ENCODE measurements at places on chromosomes 7 and 10.

- DNase-seq, result no peak
These were observed 298.2 kb downstream of the FRMD4A start for GRCh38 chr10:14032406-14032998.

DNA sequence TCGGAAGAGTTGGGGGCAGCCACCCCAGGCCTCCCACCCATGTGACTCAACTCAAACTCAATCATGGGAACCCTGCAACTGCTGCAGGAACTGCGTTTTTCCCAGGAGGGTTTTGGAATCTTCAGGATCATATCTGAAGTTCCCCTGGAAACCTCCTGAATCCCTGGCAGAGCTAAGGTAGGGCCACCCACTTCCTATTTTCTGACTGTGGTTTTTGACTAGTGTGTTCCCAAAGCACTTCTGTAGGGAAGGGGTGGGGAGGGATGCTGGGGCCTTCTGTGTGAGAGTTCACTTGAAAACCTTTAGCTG is 127.6 kb upstream of the UNC5B start:
- DNase-seq, result no peak

GRCh38 chr10:132335189-132336063 is 3.4 kb downstream of the LRRC27 start:
- no peak for DNase-seq

DNA sequence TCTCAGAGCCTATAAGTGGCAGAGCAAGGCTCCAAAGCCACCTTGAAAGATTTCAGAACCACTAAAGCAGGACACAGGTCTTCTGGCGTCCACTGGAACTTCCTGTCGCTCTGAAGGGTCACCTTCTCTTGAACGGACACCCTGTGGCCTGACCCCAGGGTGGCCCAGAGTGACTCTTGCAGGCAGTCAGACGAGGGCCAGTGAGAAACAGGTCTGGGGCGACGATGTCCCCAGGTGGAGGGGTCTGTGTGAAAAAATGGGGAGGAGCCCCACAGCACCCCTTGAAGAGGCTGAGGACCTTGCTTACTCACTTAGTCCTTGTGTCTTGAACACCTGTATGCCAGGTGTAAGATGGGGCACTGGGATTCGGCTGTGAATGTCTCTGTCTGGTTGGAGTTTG is 946 bp upstream of the RASGEF1A start:
- no peak for DNase-seq

DNA sequence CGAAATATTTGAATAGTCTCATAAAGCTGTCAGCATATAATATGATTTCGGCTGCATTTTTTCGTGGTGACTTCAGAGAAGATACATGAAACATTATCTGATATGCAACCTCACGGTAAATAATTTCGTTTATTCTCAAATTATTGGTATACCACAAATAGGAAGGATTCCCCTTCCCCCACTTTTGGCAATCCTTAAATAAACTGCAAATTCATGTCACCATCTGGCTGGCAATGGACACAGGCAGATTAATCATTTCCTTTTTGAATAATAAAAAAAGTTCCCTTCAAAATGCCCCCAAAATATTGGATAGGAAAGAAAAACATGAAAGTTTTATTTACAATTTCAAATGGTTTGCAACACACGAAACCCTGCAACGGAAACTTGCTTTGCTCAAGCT is 234.5 kb upstream of the MEOX2 start:
- no peak for DNase-seq

GRCh38 chr10:13956826-13957225 is 370.1 kb downstream of the PRPF18 start:
- DNase-seq, result no peak

- no peak for DNase-seq
These were observed 29.6 kb downstream of the CCDC172 start for GRCh38 chr10:116353817-116354216.

- DNase-seq, result no peak
These were observed 224.2 kb downstream of the PLXNA4 start for GRCh38 chr7:132351954-132352499.

DNA sequence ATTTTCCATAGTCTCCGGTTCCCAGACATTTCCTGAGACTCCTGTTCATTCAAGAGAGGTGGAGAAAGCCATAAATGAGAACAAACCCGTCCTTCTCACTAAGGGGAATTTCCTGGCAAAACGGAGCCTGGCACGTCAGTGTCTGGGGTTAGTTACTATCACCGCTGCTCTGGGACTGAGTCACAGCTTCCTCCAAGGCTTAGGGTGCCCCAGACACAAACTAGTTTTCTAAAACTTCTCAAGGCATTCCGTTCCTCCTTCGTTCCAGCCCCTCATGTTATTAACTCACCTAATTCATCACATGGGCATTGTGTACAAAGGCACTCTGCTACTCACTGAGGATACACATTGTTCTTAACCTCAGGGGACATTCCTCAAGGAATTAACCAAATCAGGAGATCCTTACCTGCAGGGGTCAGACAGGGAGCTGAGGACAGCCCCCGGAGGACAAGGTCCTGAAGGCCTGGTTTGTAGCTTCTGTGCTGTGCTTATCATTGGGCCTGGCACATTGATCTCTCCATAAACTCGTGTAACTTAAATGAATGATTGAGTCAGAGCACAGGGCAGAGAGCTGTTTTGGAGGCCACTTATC is 103.0 kb upstream of the KLF6 start:
- DNase-seq, result no peak
